ENCODE measurements at places on chromosomes 6 and 20.
A peak's percentile ranks its signal among the peaks of the same experiment; 100 is the strongest.

DNA sequence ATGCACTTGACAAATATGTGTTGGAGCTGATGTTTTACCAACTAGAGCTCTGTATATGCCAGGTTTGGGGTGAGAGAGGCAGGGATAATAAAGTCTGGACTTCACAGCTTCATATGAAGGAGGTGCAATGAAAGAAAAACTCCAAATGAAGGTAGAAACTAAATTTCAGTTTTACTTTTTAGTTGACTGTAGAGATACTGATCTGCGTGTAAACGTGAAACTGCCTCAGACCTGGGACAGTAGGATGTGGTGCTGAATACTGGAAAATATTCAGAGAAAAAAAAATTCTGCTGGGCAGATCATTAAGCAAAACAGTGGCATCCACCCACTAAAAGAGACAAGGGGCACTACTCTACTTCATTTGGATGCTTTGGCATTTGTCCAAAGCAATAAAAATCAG lies 94.5 kb downstream of the BACH2 start:
- no peak for DNase-seq

GRCh38 chr6:126153661-126154060 lies 167.3 kb downstream of the TRMT11 start:
- no peak for DNase-seq

- no peak for DNase-seq
Measured at GRCh38 chr20:48620154-48620506, 207.7 kb downstream of the PREX1 start.

DNA sequence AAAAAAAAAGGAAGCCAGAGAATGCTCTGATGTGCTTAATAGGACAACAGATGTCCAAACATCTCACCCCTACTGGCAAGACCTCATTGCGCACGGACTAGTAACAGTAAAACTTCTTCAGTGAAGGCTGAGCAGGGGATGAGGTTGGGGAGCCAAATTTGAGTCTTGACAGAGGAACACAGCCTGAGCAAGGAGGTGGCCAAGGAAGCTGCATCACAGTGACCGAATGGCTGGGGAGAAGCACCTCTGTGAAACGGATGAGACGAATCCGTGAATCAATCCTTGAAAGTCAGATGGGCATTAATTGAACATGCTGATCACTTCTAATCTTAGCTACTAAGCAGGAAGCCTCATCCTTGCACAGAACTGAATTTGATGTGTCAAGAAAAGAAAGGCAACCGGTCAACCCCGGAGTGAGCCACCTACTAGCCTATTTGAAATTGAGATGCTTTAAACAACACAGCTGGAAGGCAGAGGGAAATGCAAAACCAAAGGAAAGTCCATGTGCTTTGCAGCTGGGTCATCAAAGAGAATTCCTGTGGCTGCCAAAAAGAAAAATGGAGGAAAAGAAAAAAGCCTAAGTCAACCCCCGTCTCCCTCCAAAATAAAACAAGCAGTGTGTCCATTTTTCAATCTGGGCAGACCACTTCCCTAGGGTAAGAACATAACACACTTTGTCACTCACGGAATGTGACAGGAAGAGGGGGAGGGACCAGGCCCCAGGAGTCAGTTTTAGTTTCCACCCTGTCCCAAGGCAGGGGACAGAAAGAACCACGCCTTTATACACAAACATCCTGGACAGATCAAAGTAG lies 29.5 kb downstream of the PXDC1 start:
- DNase-seq = no peak

GRCh38 chr20:47354464-47354713 lies 2.1 kb downstream of the ZMYND8 start:
- no peak for DNase-seq

- DNase-seq = no peak
Measured at GRCh38 chr20:61900011-61900944, 165.4 kb downstream of the TAF4 start.

DNA sequence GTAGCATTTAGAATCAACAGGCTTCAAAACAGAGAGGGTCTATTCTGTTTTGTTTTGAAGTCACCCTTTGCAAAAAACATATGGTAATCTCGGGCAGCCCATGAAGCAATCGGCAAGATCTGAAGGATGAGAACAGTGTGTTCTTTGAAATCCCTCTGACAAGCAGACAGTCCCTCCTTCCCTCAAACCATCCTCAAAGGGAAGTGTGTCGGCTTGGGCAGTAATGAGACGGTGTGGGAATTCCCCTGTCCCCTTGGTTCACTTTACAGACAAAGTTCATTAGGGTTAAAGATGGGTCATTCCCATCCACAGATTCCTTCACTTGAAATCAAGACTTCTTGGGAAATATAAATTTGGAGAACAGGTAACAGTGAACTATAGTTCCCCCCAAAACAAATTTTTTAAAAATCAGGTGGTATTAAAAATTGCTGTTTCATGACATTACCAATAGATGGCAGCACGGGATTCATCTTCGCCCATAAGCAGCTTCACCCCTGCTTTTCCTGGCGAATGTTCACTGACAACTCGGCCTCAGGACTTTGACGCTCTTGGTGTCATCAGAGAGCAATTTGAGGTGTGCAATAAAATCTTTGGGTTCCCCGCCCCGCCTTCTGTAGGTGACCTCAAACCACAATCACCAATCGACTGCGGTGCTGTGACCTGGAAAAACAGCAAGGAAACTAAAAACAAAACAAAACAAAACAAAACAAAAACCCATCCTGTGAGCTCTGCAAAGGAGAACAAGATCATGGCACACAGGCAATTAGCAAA lies 159.3 kb upstream of the TNFAIP3 start:
- peak; percentile 27 for DNase-seq
